ENCODE measurements at places on chromosomes 4 and X.

DNA sequence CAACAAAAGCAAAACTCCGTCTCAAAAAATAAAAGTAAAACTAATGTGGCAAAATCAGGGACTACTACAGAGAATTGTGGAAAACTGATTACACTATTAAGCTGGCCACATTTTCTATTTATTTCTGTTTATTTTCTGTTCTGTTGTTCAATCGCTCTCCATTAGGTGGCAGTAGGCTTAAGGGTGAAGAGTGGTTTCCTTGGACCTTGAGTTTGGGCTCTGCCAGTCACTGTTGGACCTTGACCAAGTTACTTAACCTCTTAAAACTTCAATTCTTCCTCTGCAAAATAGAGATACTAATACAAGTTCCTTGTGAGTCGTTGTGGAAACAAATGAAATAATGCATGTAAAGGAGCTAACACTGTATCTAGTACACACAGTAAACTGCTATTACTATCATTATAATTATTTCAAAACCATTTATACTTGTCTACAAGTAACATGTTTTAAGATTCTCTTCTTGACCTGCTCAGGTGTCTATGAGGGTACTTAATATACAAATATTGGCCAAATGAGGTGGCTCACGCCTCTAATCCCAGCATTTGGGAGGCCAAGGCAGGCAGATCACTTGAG, 15.2 kb downstream of the HSD17B11 start:
- peak; percentile 82 for DNase-seq

GRCh38 chr4:185219551-185220344, 10.3 kb downstream of the SNX25 start:
- DNase-seq = peak; percentile 80

DNA sequence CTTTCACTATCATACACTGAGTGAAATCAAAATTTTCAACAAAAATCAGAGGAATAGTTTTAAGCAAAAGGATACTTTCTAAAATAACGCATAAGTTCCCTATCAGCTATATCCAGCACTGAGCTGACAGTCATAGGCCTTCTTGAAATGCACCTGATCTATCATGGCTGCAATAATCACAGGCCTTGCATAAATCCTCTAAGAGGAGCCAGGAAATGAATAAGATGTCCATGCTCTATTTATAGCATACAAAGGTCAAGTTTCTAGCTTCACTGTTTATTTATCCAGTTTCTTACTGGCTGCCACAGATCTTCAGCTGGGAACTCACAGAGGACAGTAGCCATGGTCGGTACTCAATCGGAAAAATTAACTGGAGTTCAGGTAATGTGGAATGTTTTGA, 235.9 kb upstream of the DMD start:
- DNase-seq = no peak

DNA sequence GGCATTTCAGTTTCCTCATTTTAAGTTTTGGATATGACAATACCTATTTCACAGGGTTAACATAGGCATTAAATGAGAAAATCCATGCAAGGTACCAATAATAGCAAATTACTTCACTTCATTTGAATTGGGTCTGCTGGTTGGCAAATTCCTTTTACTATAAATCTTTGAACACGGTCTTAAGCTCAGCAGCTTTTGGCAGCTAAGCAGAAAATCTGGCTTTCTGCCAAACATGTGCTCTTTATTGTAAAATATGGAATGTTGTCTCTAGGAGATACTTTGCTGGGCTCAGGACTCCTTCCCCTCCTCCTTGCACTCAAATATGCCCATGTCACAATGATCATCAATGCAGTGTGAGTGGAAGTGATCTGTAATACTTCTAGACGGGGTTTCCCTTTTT, 16.8 kb upstream of the DMP1 start:
- peak; percentile 60 for DNase-seq

DNA sequence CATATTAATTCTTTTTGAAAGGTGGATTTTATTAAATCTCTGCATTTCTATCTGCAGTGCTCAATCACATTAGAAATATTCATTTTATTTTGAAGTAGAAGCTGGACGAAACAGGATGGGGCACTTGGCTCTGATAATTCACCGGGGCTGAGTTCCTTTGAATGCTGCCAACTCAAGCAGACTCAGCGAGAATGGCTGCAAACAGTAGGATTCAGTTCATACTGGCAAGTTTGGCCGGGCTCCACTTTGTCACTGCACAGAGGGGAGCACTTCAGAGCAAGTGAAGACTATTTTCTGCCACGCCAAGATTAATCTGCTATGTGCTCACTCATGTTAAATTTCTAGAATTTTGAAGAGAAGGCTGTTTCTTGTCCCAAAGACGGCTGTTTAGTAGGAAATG, 30.7 kb upstream of the KLHL8 start:
- no peak for DNase-seq

- peak; percentile 63 for DNase-seq
Observed at GRCh38 chr4:125315576-125316400, 1.0 kb downstream of the FAT4 start.

GRCh38 chrX:153443476-153444332, 2.2 kb downstream of the TREX2 start:
- no peak for DNase-seq

GRCh38 chr4:112386071-112386470, 88.9 kb downstream of the ALPK1 start:
- no peak for DNase-seq

DNA sequence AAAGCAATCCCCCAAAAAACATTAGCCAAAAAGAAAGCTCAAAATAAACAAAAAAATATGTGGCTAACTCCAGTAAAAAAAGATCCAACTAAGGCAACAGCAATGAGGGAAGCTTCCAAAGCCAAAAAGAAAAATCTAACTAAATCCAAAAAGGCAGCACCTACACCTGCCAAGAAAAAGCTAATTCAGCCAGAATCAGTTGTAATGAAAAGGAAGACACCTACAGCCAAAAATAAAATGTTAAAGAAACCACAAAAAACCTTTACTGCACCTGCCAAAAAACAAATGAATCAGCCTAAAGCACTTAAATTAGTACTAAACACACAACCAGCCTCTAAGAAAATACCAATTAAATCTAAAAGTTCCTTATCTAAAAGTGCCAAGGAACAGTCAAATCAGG, 37.2 kb upstream of the CABS1 start:
- no peak for DNase-seq

DNA sequence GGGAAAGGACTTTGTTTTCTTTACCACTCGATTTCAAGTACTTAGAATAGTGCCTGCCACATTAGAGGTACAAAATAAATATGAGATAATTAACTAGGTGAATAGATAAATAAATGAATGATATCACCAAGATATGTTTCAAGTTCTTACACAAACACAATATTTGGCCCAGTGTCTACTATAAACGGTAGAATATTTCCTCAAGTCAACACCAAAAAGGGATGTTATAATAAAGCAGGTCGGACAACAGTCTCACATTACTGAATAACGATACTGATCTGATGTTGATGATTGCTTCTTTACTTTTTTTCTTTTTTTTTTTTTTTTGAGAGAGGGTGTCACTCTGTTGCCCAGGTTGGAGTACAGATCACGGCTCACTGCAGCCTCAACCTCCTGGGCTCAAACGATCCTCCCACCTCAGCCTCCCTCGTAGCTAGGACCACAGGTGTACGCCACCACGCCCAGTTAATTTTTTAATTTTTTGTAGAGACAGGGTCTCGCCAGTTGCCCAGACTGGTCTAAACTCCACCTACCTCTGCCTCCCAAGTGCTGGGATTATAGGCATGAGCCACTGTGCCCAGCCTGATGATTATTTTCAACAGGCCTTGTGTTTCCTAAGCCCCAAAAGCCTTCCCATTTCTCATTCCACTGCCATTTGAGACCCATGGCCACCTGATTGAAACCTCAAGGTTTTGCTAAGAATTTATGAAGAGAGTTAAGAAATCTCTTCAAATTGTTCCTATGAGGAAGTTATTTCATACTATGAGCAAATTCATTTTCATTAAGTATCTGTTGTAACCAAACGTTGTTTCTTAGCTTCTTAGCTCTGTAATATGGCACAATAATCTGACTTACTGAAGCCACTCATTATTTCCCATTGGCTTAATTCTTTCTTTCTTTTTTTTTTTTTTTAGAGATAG, 2.3 kb downstream of the MANBA start:
- no peak for DNase-seq

DNA sequence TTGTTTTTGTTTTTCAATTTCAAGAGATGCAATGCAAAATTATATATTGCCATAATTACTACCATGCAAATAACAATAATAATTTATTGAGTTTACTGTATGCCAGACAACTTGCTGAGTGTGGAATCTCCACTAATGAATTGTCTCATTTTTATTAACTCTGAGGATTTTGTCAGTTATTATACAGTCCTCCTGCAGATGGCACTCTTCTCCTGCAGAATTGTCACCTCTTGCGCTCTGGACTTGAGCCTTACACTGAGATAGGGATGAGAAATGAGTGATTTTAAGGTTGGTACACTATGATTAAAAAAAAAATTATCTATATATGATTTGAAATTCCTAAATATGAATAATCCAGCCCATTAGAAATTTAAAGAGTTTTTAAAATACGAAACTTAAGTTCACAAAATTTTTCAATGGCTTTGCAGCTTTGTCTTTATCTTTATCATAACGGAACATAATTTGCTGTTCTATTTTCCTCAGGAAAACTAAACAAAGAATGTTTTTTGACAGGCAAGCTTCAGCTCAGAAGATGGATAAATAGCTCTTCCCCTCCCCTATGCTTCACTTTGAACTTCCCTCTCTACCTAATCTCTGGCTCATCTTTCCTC, 12.7 kb upstream of the PAQR3 start:
- DNase-seq = peak; percentile 68

DNA sequence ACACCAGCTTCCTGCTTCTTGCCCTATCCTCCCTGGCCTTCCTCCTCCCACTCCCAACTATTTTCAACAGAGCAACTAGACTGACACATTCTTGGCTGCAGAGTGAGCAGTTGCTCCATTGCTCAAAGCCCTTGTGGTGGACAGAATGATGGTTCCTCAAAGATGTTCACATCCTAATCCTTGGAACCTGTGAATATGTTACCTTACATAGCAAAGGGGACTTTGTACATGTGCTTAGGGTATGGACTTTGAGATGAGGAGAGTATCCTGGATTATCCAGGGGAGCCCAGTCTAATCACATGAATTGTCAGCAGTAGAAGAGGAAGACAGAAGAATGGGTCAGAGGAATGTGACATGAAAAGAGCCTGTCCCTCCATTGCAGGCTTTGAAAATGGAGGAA, 24.9 kb upstream of the HOPX start:
- no peak for DNase-seq

DNA sequence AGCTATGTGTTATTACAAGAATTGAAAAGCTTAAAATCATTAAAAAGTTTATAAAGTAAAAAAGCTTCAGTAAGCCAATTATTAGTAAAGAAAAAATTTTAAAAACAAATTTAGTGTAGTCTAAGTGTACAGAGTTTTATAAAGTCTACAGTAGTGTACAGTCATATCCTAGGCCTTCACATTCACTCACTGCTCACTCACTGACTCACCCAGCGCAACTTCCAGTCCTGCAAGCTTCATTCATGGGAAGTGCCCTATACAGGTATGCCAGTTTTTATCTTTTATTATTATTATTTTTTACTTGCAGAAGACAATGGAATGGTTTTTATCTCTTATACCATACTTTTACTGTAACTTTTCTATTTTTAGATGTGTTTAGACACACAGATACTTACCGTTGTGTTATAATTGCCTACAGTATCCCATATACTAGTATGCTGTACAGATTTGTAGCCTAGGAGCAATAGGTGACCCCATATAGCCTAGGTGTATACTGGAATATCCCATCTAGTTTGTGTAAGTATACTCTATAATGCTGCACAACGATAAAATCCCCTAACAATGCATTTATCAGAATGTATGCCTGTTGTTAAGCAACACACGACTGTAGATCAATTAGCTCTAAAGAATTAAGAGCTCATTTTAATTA, 230.7 kb downstream of the DCLK2 start:
- DNase-seq = no peak

- peak; percentile 55 for DNase-seq
Observed at GRCh38 chr4:39525822-39526690, 1.2 kb downstream of the UGDH start.

DNA sequence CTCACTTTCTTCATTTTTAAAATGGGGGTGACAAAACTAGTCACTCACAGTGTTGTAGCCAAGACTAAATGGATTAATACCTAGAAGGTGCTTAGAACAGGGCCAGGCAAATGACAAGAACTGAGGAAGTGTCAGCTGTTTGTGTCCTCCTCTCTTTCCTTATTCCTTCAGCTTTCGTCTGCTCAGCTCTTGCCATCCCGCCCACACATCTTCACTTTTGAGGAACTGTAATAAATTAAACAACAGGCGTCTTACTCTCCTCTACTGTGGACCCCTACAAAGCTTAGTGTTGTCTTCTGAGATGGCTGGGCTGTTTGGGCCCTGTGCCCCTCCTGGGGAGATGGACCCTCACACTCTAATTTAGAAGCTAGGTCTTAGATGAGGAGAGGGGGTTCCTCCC, 2.7 kb downstream of the HPSE start:
- no peak for DNase-seq

DNA sequence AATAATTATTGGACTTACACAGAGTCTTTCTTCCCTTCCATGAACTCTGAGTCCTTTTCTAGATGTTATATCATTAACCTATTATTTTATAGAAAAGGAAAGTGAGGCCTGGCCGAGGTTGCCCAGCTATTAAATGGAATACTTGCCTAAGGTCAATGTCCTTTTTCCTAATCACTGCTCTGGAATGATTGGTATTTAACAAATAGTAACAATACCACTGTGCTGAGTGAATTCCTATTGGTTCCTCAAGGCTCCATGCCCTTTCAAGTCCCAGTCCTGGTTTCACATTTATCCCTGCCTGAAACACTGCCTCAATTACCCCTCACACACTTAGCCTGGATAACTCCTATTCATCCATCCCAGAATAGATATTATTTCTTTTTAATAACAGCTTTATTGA, 6.2 kb downstream of the TCEAL9 start:
- no peak for DNase-seq

DNA sequence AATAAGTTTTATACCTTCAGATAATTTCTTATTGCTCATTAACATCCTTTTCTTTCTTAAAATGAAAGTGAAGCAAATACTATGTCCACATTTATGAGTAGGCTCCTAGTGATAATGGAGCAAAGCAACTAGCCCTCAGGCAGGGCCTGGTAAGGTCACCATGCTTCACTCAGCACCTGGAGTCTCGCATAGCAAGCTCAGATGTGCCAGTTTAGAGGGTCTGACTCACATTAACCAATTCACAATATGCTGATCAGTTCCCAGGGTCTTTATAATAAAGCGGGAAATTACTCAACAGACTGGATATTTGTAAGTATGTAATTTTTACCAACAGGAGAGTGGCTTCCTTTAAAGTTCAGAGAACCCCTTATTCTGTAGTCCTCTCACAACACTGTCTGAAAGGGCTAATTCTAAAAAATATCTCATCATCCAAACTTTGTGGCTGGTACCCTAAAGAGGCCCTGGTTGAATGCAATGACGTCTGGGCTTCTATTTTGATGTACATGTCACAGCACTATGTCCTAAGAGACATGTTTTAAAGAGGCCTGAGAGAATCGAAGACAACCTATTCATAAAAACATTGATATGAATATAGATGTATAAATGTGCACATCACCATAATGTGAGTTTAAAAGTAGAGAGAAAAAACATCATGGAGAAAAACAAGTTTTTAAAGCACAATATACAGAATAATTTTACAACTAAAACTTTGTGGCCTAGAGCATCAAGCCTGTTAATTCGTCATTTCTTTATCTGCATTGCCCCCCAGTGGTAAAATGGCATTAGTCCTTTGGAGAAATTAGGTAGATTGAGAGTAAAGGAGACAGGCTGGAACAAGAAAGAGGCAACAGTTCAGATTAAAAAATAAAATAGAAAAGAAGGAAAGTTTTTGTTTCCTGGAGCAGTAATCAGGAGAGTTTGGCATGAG, 44.3 kb downstream of the IL21 start:
- DNase-seq = no peak
